Left cardiac atrium (tissue), 4 donors: ENCODE measurements at places on chromosomes 2 and 18.

DNA sequence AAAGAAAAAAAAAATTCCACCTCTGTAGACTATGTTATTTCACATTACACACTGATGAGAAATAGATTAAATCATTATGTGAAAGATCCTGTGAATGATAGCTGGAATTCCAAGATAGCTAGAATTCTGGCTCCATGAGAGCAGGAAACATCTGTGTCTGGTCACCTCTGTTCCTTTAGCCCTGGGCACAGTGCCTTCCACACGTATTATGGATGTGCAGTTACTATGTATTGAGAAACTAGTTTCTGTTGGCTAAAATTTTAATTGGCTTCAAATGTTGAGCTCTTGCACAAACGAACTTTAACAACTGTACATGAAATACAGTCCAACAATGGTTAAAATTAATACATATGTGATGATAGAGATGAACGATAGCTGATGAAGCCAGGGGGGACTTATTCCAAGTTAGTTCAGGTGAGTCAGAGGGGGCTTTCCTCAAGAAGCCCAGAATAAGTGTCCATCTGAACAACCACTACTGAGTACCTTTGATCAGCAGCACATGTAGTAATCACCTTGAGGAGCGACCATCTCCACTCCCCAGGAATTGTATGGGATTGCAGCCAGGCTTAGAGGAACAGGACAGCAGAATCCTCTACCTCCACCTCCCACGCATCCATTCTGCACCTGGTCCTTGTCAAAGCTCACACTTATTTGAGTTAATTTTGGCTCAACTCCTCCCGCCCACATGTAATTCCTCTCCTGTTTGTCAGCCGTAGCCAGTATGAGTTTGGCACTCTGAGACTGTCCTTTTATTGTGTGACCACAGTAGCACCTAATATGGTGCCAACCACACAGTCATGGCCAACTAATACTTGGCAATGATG, 68.6 kb downstream of the NABP1 start:
- DNase-seq = peak; percentile 21

DNA sequence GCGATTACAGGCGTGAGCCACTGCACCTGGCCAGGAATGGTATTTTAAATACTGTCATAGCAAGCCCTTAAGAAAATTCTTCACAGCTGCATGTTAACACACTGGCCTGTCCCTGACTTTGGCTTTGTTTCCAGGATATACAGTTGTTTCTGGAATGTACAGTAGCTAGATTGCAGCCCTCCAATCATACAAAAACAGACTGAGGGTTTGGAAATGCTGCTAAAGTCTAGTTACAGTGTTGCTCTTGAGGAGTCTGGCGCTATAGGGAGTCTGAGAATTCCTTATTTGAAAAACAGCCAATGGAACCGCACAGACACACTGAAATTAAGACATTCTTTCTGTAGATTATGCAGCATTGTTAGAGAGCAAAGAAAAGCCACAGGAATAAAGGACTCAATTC, 37.7 kb downstream of the STON1 start:
- no peak for DNase-seq

GRCh38 chr2:42840760-42841159, 48.4 kb upstream of the HAAO start:
- DNase-seq = no peak

GRCh38 chr2:168456521-168457189, 583 bp downstream of the CERS6 start:
- peak; percentile 46 for DNase-seq

DNA sequence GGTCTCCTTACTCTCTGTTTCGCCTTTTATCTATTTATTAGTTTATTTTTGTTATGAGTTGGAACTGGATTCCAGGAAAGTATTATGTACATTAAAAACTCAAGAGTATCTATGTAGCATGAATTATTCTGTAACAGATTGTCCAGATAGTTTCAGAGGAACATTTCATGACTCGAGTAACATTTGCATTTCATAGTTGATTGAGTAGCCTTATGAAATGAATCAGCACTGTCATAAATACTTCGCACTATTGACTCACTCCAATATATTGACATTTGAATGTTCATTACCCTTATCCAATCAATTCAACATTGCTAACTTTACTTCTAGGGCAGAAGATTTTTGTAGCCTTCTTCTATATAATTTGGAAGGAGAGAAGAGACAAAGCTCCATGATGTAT, 11.3 kb upstream of the VRK2 start:
- no peak for DNase-seq

DNA sequence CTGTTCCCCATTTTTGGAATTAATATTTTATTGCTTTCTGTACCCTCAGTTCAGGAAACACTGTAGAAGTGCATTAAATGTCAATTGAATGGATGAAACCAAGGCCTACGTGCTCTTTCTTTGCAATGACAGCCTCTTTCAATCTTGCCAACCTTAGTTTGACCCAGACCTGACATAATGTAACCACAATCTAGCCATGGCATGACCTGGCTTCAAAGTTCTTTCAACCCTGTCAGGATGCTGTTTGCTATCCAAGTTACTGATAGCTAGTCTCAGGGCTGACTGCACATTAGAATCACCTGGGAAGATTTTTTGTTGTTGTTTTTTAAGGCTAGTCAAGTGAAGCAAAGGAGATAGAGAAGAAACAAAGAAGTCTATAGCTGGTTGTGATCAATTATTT, 190.9 kb upstream of the PKDCC start:
- DNase-seq = no peak

- DNase-seq = peak; percentile 2
These were observed 192.6 kb upstream of the HDAC4 start for GRCh38 chr2:239593455-239593854.

- DNase-seq = peak; percentile 23
These were observed 599 bp downstream of the ADAM23 start for GRCh38 chr2:206443735-206444527.

- peak; percentile 63 for DNase-seq
These were observed 7.9 kb downstream of the PCBP1 start for GRCh38 chr2:70094978-70095719.

- no peak for DNase-seq
These were observed 555.5 kb upstream of the TNP1 start for GRCh38 chr2:217415316-217415715.
